Neural progenitor cell (in vitro differentiated cells): ENCODE measurements at places on chromosomes 5 and 9. TPM values are rescaled to one million over a fixed set of nuclear protein-coding genes. Genes with fewer than 3 reads are reported as not detected.

DNA sequence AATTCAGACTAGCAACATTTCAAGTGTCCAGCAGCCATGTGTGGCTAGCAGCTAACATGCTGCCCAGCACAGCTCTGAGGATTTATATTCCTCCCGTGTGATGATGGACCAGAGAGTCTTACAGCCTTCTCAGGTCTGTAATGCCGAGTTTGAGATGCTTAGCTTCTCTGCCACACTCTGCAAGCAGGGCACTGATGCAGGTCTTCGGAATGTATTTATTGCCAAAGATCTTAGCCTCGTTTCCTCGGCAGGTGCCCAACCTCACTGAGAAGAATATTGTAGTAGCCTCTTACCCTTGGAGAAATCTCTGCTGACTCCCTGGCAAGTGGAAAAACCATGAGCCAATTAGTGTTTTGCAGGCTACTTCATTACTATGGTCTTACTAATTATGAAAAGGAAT is 3.7 kb upstream of the RAI14 start:
- no peak for DNase-seq

- DNase-seq, result no peak
Measured at GRCh38 chr9:70438341-70438928, 24.0 kb upstream of the KLF9 start.

GRCh38 chr5:90142541-90142940 is 267.0 kb downstream of the CETN3 start:
- no peak for DNase-seq

GRCh38 chr5:98767581-98767980 is 5.9 kb upstream of the RGMB start:
- peak; percentile 34 for DNase-seq

TSSK1B gene
- not detected in 2 replicates for total RNA-seq
